Sigmoid colon (tissue), 7 donors: ENCODE measurements at places on chromosomes 11 and 22.

- DNase-seq: no peak
Observed at GRCh38 chr11:97937501-97937900, 1083.2 kb upstream of the CNTN5 start.

DNA sequence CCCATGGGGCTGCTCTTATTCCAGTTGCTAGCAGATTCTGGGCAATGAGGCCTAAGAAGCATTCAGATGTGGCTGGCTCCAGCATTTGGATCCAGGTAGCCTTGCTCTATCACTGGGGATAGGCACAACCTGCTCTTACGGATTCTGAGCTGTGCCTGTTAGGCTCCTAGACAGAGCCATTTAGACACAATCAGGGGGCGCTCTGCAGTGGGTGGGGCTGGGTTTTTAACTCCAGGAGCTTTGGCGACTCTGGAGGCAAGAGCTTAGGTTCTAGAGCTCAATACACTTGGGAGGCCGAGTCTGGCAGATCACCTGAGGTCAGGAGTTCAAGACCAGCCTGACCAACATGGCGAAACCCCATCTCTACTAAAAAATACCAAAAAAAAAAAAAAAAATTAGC lies 32.0 kb downstream of the KCNC1 start:
- DNase-seq: no peak

- DNase-seq: no peak
Observed at GRCh38 chr11:123264431-123264780, 69.4 kb upstream of the CLMP start.

DNA sequence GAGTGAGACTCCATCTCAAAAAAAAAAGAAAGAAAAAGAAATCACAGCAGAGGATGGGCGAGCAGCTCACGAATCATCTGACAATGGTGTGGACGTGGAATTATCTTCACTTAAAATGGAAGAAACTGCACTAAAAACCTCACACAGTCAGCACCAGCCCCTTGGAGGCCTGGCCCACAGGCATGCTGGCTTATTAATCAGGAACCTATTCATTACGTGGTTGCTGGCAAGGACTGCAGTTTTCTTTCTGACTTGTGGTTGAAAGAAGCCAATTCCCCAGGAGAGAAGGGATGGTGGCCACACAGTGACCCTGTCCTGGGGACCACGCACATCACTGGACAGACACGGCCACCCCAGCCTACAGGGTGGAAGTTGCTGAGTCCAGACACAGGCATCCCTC lies 401.1 kb downstream of the CTTN start:
- no peak for DNase-seq
